ENCODE measurements at places on chromosomes 1 and 21.

- DNase-seq, result no peak
Measured at GRCh38 chr1:223233019-223233409, 90.0 kb upstream of the TLR5 start.

DNA sequence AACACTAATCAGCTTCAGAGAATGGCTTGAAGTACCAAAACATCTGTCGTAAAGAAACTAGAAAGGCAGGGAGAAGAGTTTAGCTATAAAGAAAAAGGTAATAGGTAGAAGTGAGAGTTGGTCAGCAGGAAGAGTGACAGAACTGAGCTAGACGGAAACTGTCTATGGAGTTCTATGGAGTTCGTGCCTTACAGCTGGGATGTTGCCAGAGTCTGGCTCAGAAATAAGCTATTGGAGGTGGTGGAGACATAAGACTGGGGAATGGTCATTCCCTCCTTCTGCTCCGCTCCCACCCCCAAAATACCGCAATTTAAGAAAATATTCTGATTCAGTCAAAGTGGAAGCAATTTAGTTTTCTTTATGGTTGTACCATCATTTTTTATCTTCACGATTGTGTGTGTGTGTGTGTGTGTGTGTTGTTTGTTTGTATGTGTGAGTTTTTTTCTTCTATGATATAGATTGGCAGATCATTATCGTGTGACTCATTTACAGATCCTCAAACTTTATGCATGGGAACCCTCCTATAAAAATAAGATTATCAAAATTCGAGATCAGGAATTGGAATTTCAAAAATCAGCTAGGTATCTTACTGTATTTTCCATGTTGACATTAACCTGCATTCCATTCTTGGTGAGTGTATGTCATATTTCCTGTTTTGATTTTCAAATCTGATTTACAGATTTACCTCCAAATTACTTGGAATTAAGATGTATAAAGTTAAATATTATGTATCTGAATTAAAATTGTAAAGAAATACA, 79.0 kb downstream of the HSPA13 start:
- no peak for DNase-seq

DNA sequence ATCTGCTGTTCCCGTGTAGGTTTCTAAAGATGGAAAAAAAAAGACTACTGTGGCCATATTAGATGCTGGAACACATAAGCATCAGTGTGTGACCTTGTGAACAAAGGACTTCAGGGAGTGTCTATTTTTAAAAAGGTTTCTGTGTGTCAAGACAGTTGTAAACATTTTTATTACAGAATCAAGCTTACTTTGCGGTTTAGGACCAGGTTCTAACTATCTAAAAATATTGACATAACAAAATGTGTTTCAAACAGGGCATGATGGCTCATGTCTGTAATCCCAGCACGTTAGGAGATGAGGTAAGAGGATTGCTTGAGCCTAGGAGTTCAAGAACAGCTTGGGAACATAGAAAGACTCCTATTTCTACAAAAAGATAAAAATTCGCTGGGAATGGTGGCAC, 7.1 kb upstream of the DDI2 start:
- no peak for DNase-seq

- no peak for DNase-seq
Measured at GRCh38 chr21:28791595-28792282, 200.9 kb downstream of the LTN1 start.

DNA sequence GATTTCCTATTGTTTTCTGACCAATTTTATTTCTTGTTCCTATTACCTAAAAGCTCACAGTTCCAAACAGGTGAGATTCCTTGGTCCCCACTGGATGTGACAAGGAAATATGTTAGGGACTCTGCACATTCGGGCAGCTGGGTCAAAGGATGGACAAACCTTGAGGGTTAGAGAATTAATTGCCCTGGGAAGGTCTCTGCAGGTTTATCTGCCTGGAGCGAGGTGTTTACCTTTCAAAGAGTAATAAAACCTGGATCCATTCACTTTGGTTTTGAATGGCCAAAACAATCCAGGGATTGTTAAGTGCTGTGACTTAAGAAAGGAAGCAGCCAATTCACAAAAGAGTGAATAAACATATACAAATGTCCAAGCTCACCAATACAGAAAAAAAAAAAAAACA, 33.6 kb upstream of the RAB4A start:
- no peak for DNase-seq

- DNase-seq, result peak; percentile 26
Measured at GRCh38 chr1:111563619-111564018, 56.0 kb upstream of the RAP1A start.

DNA sequence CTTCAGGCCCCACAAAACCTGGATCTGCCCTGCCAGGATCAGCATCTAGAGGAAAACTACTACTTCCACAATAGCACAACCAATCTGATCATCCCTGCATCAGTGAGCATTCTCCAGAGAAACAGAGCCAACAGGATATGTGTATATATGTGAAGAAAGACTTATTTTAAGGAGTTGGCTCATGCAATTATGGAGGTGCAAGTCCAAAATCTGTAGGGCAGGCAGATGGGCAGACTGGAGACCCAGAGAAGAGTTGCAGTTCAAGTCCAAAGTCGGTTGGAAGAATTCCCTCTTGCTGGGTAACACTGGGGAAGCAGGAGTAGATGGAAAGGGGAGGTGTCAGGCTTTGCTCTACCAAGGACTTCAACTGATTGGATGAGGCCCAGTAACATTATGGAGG, 4.9 kb upstream of the HENMT1 start:
- DNase-seq, result no peak

DNA sequence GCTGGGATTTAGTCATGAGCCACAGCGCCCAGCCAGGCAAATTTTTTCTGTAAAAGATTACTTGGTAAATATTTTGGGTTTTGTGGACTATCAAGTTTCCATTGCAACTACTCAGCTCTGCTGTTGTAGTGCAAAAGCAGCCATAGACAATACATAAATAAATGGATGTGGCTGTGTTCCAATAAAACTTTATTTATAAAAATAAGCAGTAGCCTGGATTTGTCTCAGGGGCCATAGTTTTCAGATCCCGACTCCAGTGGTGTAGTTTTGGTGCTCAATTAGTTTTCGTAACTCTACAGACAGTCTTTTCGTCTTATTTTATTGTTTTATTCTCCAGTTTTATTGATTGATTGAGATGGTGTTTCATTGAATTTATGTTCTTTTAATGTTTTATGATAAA, 80.1 kb upstream of the IVNS1ABP start:
- no peak for DNase-seq

DNA sequence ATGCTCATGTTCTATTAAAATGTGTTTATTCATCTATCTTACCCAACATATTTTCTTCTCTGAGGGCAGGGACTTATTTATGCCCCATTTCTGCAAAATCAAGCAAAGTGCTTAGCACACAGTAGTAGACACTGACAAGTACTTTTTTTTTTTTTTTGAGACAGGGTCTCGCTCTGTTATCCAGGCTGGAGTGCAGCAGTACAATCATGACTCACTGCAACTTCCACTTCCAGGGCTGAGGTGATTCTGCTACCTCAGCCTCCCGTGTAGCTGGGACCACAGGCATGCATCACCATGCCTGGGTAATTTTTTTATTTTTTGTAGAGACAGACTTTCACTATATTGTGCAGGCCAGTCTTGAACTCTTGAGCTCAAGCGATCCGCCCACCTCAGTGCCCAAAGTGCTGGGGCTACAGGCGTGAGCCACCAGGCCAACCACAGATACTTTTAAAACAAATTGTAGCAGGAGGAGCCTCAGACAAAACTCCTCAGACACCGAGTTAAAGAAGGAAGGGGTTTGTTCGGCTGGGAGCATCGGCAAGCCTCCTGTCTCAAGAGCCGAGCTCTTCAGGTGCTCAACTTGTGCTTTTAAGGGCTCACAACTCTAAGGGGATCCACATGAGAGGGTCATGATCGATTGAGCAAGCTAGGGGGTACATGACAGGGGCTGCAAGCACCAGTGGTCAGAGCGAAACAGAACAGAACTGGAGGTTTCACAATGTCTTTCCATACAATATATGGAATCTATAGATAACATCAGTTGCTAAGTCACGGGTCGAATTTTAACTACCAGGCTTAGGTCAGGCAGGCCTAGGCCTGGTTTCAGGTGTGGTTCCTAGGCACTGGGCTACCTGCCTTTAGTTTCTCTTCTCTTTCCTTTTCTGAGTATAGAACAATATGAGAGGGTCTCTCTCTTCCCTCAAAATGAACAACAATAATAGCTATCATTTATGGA, 5.7 kb upstream of the TMEM167B start:
- no peak for DNase-seq

GRCh38 chr1:94951509-94952208, 24.7 kb upstream of the CNN3 start:
- DNase-seq, result no peak

GRCh38 chr21:38590449-38591217, 92.4 kb upstream of the ERG start:
- no peak for DNase-seq

DNA sequence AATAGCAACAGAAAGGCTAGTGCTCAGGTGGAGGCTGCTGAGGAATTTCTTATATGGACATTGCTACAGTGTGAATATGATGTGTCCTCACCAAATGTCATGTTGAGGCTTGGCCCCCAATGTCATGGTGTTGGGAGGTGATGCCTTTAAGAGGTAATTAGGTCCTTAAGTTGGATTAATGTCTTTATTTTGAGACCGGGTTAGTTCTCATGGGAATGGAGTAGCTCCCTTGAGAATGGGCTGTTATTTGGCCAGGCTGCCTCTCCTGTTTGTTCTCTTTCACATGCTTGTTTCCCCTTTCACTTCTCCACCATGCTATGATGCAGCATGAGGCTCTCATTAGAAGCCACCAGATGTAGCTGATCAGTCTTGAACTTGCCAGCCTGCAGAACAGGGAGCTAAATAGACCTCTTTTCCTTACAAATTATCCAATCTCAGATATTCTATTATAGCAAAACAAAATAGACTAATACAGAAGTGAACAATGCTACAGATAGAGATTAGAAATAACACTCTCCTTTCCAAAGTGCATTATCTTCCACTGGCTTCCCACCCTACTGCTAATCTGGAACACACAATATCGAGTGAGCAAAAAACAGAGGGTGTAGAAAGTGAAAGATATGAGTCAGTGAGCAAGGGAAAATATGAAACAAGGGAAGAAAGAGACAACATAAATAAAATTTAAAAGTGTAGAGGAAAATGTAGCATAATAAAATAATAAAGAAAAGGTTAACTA, 160.2 kb downstream of the NTMT2 start:
- DNase-seq, result no peak

DNA sequence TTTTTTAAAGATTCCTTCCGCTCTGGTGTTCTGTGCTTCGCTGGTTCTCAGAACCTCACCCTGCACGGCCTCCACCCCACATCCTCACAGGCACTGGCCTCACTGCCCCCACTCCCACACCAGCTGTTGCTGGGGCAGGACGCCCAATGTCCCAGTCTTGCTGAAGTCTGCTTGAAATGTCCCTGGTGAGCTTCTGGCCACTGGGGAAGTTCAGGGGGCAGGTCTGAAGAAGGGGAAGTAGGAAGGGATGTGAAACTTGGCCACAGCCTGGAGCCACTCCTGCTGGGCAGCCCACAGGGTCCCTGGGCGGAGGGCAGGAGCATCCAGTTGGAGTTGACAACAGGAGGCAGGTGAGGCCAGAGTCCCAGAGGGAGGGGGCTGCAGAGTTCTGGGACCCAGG, at the start of gene C1QA:
TSS of gene C1QA (plus strand) at position 276 of the 400 bp plus-strand sequence. CDS start 989 bp downstream, outside the sequence.
- DNase-seq, result no peak

GRCh38 chr1:154154534-154155191, at the start of gene NUP210L:
Gene NUP210L, minus strand, starts transcription at chr1:154155073.
- no peak for DNase-seq

- no peak for DNase-seq
Measured at GRCh38 chr21:40254540-40255465, 387.6 kb downstream of the PCP4 start.

GRCh38 chr1:67850611-67851075, 17.4 kb upstream of the GNG12 start:
- DNase-seq, result peak; percentile 27

DNA sequence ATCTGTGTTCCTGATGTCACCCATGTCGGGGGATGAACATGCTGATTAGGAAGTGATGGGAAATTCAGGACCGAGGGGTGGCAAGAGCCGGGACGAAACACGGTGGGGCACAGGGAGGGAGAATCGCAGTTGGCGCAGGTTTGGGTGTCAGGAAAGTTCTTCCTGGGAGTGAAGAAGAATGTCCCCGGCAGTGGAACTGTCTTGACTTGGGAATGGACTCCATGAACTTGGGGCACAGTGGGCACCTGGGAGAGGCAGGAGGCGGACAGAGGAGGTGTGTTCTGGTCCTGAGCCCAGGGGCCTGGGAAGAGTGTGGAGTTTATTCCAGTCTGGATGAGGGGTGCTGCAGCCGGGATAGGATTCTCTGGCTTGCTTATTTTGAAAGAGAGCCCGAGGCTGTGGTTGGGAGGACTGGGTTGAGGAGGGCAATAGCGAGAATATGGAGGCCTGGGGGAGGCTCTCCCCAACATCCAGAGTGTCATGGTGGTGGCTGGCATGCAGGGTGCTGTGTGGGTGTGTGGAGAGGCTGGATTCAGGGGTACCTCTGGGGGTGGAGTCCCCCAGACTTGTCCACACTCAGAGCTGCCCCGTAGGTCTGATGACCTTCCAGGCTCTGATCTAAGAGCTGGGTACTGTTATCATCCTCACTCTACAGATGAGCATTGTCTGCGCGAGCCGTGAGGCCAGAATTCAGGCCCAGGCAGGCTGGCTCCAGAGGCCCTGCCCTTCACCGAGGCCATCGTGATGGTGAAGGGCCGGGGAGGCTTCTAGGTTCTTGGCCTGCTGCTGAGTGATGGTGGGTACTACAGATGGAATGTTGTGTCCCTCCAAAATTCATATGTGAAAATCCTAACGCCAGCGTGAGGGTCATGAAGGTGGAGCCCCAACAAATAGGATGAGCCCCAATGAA, 274.5 kb upstream of the C1orf174 start:
- no peak for DNase-seq

DNA sequence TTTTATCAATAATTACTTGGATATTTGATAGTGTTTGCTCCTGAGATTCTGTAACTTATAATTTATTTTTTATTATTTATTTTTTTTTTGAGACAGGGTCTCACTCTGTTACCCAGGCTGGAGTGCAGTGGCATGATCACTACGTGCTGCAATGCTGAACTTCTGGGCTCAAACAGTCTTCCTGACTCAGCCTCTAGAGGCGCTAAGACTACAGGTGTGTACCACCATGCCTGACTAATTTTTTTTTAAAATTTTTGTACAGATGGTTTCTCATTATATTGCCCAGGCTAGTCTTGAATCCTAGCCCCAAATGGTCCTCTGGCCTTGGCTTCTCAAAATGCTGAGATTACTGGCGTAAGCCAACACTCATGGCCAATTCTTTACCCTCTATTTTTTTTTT, 845.5 kb upstream of the ADGRL4 start:
- no peak for DNase-seq

GRCh38 chr1:155499263-155499662, 63.3 kb downstream of the ASH1L start:
- no peak for DNase-seq

- DNase-seq, result no peak
Measured at GRCh38 chr21:45187646-45188045, 100.0 kb downstream of the POFUT2 start.

DNA sequence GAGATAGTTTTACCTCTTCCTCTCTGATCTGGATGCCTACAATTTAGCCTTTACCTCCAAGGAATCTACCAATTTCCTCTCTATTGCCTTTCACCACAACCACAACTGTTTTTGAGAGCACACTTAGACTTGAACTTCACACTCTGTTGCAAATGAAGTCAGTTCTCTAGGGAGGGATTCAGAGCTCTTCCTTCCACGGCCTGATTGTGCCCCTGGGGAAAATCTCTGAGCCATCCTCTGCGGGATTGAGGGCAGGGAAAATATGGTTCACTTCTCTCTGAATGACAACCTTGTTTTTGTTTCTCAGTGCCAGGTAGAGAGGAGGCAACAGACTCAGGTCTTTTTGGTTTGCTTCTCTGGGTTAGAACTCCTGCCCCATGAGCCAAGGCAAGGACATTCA, 35.4 kb upstream of the BCL10 start:
- no peak for DNase-seq

Measured in HTR-8/SVneo (cell line).